ENCODE measurements at places on chromosomes 12 and 14.

GRCh38 chr14:61372379-61372778, 51.0 kb downstream of the PRKCH start:
- no peak for DNase-seq

- DNase-seq, result peak; percentile 86
These were observed 3.1 kb downstream of the MAP3K12 start for GRCh38 chr12:53495903-53496751.

GRCh38 chr14:24136684-24137528, 912 bp downstream of the PSME1 start:
- no peak for DNase-seq

- no peak for DNase-seq
These were observed 43.5 kb downstream of the CKAP4 start for GRCh38 chr12:106204312-106204711.

DNA sequence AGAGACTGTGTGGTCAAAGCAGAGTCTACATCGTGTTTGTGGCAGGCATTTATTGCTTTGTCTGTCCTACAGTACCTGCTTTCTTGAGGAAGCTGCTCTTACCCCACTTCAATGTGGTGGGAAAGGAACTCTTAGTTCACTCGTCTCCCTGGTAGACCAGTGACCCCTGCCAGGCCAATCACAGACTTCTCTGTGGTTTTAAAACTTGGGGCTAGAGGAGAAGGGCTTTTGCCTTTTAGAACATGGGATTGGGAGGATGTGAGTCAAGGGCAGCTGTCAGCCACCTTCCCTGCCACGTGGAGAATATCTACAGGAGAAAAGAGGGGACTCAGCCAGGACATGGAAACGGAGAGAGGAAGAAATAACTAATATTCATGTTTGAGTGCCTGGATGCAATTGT, 36.8 kb upstream of the TMED10 start:
- DNase-seq, result no peak

DNA sequence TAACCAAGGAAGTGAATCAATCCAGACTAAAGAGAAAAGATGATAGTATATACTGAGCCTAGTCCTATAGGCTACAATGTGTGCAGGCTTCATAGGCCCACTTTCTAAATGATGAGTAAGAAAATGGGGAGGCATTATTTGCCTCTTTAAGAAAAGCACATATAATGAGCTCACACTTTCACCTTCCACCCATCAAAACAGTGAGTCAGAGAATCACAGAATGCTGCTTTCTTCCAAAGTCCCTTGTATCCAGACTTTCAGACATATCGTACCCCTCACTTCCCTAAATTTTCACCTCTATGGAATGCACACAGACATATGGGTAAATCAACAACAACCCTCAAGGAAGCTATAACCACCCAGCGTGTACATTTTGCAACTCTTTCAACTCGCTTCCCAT, 286.4 kb upstream of the PRKD1 start:
- peak; percentile 24 for DNase-seq

GRCh38 chr14:54356172-54356571, 40.6 kb upstream of the CDKN3 start:
- DNase-seq, result no peak

DNA sequence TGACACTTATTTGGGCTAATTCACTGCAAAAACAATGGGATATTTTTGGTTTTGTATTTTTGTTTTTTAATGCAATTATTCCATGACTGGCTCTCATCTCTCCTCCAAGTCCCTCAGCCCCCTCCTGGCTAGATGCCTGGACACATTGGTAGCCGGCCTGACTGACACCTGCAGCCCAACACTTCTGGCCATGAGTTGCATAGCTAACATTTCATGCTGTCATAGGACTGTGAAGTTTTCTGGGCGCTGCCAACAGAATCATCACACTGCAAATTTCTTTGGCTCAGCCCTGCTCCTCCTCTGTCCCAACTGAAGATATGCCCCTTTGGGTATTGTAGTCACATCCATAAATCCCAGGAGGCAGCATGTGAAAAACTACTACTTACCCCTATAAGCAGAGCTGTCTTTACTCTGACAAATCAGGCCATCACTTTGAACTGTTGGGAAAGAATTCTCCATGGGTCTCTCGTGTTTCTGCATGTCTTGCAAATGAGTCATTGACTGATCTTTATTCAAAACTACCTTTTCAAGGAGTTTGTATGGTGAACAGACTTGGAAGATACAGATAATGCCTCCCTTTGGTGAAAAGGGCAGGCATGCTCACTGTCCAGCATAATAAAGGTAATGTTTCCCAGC, 126.7 kb upstream of the LGR5 start:
- peak; percentile 11 for DNase-seq

- DNase-seq, result peak; percentile 89
These were observed 349.9 kb downstream of the ETNK1 start for GRCh38 chr12:22974865-22975264.

DNA sequence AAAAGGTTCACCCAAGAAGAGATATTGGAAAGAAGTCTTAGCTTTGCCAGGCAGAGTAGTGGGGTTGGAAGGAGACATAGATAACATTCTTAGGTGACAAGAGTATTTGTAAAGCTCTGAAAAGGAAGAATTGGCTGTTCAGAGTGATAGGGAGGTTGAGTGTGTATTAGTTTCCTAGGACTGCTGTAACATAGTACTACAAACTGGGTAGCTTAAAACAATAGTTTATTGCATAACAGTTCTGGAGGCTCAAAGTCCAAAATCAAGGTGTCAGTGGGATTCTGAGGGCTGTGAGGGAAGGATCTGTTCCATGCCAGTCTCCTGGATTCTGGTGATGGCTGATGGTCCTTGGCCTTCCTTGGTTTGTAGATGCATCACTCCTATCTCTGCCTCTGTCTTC, 156.8 kb downstream of the SLC5A8 start:
- DNase-seq, result no peak

- no peak for DNase-seq
These were observed 163.0 kb downstream of the PTCSC3 start for GRCh38 chr14:36013483-36013882.

- DNase-seq, result peak; percentile 45
These were observed 622.3 kb downstream of the C12orf50 start for GRCh38 chr12:87406926-87407325.

DNA sequence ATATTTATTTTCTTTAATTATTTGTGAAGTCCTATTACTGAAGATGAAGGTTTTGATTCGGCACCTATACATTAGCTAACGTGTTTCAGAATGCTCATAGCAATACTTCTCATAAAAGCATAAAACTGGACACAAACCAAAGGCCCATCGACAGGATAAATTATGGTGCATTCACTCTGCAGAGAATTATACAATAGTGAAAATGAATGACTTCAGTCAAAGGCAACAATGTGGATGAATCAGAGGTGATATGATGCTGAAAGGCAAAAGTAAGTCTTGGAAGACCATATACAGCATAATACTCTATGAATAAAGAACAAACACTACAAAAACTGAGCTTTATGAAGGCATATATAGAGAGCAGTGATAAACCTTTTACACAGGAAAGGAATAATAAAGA, 156.6 kb upstream of the EGLN3 start:
- DNase-seq, result no peak

DNA sequence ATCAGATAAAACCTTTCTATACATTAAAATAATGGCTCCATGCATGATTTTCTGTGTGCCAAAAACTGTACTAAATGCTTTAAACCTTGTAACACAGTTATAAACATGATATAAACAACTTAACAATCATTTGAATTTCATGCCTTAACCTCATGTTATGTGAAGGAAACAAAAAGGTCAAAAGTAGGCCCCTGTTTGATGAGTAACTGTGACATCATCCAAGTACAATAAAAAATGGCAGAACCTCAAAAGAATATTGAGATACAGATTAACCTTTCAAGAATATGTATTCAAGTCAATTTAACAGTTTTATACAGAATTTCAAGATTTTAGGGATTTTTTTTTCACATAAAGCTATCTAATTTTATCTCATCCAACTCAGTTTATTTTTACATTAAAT, 310.7 kb upstream of the DCN start:
- no peak for DNase-seq

DNA sequence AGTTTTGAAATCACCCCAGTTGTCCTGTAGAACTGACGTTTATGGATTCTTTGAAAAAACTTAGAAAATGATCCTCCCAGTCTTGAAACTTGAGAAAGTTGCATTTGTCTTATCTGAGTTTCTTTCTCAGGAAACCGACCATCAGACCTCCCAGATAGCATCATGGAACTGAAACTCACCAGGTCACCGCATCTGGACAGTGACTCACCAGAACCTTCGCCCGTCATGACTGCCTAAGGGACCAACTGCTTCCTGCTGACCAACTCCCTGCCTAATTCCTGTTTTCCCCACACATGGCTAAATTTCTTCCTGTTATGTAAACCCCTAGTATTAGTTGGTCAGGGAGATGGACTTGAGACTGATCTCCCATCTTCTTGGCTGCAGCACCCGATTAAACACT, 175.7 kb downstream of the RIMBP2 start:
- no peak for DNase-seq

GRCh38 chr12:107679336-107679735, 6.3 kb upstream of the PWP1 start:
- no peak for DNase-seq

GRCh38 chr12:104317538-104318210, 14.1 kb downstream of the EID3 start:
- DNase-seq, result no peak

DNA sequence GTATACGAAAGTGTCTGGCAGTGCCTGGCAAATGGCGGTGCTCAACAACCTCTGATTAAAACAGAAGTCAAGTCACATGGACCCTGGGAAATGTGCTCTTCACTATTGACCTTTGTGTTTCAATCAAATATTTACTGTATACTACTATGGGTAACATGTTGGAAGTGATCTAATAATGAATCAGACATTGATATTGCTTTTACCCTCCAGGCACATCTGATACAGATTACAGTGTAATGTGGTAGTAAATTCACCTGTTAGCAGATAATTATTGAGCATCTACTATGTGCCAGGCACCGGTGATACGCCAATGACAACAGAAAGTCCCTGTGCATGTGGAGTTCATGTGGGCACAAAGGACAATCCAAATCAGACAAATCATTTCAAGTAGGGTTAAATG, 63.1 kb downstream of the STON2 start:
- DNase-seq, result no peak

- DNase-seq, result peak; percentile 53
These were observed 207.0 kb downstream of the ATP23 start for GRCh38 chr12:58148405-58148804.

DNA sequence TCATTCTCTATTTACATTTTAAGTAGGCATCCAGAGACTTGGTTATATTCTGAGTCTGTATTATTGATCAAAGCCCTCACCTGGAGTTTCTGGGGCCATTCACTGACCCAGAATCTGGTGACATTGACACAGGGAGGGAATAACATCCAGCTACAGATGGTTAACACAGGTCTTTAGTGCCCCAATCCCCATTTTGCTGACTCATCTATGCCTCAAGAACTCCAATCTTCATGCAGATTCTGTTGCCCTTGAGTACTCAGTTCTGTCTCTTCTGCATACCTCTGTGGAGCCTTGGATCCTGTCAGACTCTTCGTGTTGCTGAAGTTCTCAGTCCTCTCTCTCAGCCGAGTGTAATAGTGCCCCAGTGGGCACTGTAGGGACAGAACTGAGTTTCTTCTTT, 208.9 kb downstream of the RGS6 start:
- no peak for DNase-seq

GRCh38 chr14:55436931-55437330, 3.5 kb downstream of the TBPL2 start:
- no peak for DNase-seq

GRCh38 chr12:28060871-28061270, 88.3 kb upstream of the PTHLH start:
- no peak for DNase-seq

- no peak for DNase-seq
These were observed 67.3 kb downstream of the SLC2A13 start for GRCh38 chr12:40038619-40039018.

DNA sequence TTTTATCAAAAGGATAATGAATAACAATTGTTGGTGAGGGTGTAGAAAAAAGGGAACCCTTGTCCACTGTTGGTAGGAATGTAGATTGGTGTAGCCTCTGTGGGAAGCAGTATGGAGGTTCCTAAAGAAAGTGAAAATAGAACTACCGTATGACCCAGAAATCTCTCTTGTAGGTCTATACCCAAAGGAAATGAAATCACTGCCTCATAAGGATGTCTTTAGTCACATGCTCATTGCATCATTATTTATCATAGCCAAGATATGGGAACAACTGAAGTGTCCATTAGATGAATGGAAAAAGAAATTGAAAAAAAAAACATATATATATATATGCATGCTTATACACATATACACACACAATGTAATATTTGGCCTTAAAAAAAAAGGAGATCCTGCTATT, 158.8 kb upstream of the NPAS3 start:
- peak; percentile 31 for DNase-seq

- DNase-seq, result no peak
These were observed 258.1 kb downstream of the MED13L start for GRCh38 chr12:116019415-116019814.

DNA sequence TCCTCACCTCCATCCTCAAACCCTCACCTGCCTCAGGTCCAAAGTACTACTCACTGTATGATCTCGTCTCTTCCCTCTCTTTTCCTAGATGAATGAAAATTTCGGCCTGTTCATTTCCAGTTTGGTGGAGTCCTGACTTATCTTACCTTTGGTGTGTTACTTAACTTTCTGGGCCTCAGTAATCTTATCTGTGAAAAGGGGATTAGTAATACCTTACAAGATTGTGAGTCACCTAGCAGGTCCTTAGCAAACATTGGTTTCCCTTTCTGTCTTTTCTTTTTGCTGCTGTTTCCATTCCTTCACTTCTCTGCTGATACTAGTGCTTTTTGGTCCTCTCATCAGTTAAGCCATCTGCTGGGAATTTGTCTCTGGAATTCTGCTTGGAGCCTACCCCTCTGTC, 52.8 kb downstream of the AKAP6 start:
- DNase-seq, result no peak

- DNase-seq, result no peak
These were observed 5.1 kb downstream of the TESC start for GRCh38 chr12:117093918-117094630.

GRCh38 chr12:49105504-49106084, 5.1 kb downstream of the LMBR1L start:
- DNase-seq, result peak; percentile 55

DNA sequence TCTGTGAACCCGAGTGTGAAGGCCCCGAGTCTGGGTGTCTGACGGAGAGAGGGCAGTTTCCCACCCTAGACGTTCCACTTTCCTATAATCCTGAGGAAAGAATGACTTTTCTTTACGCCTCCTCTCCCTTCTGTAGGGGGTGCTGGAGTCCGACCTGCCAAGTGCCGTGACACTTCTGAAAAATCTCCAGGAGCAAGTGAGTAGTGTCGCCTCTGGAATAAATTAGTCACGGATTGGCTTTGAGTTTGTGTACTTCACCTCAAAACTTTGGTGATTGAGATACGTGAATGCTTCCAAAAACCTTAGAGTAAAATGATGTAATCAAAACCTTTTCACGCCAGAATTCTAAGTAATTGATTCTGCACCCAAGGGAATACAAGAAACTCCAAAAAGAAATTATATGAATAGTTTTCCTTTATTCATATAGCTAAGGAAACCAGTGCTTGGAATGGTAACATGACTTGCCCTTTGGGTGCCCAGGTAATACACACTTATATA, 452 bp downstream of the NGDN start:
- no peak for DNase-seq
